ENCODE measurements at places on chromosomes 4 and X.
A peak's percentile ranks its signal among the peaks of the same experiment; 100 is the strongest.

GRCh38 chrX:52821079-52821760 lies 10.1 kb downstream of the XAGE5 start:
- DNase-seq, result no peak

DNA sequence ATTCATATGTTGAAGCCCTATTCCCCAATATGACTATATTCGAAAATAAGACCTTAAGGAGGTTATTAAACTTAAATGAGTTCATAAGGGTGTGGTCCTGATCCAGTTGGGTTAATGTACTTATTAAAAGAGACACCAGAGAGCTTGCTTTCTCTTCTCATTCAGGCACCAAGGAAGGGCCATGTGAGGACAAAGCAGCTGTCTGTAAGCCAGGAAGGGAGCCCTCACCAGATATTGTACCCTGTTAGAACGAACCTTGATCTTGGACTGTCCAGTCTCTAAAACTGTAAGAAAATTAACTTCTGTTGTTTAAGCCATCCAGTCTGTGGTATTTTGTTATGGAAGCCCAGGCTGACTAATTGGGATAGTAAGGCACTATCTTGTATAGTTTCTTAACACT lies 9.1 kb upstream of the YTHDC1 start:
- no peak for DNase-seq

- DNase-seq, result no peak
Measured at GRCh38 chrX:121407627-121408026, 360.2 kb downstream of the GLUD2 start.

GRCh38 chr4:41281038-41281634 lies 24.4 kb downstream of the UCHL1 start:
- peak; percentile 50 for DNase-seq

Data from astrocyte (in vitro differentiated cells and primary cell).